Mesothelial cell of epicardium (in vitro differentiated cells): ENCODE measurements at places on chromosomes 3 and 15.
A peak's percentile ranks its signal among the peaks of the same experiment; 100 is the strongest.

DNA sequence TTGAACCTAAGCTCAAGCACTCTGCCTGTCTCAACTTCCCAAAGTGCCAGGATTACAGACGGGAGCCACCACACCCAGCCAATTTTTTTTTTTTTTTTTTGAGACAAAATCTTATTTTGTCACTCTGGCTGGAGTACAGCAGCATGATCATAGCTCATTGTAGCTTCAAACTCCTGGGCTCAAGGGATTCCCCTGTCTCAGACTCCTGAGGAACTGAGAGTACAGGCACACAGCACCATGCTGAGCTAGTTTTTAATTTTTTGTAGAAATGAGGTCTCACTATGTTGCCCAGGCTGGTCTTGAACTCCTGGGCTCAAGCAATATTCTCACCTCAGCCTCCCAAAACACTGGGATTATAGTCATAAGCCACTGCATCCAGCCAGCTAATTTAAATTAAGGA lies 36.8 kb upstream of the SUCLG2 start:
- peaks cover 13% of the 10 kb centered on the region for H3K4me1 ChIP-seq
- H3K27ac ChIP-seq = no peak overlapping the region
- H3K27me3 ChIP-seq = no peaks in the 10 kb centered on the region
- peaks cover 4% of the 10 kb centered on the region for H3K36me3 ChIP-seq

DNA sequence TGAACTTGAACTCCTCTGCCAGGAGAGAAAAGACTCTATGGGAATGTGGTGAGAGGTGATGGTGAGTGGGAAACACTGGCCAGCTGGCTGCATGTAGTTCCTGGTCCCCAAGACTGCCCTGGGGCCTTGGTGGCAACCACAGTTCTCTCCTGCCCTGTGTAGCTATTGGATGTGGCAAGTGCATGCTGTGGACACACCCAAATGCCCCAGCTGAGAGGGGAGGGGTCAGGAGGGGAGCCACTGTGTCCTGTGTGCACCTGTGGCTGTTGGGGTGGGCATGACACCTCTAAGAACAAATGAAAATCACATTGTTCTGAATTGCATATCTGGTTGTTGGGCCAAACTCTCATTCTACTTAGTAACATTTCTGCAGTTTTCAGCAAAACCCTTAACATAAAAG lies 409.6 kb downstream of the NSUN3 start:
- H3K36me3 ChIP-seq = no peaks in the 10 kb centered on the region
- peaks cover 3% of the 10 kb centered on the region for H3K4me1 ChIP-seq
- no peak overlapping the region for H3K4me3 ChIP-seq
- peaks cover 2% of the 10 kb centered on the region for H3K27me3 ChIP-seq
- no peak overlapping the region for H3K27ac ChIP-seq
- DNase-seq = no peak

DNA sequence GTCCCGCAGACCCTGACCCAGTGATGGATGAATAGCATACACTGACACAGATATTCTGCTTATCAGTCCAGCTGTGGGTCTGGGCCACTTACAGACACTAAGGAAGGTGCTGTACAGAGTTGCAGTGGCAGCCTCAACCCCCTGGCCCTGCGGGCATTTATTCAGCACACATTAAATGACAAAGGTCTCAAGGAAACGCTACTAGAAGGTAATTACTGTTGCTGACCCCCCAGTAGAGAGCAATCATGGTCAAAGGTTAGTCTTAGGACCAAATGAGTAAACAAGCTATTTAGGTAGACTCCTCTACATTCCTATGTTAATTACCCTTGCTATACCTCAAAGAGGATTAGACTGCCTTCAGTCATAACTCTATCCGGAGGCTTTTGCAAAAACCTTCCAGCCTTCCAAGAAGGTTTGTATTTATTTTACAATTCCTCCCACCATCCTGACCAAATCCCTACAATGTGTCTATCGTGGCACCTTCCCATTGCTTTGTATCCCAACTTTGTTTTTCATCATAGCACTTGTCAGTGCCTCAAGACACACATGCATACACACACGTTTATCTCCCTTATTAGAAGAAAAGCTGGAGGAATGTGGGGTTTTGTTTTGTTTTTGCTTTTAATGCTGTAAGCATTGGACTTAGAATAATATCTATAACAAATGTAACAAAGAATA lies 227.9 kb downstream of the PYDC2 start:
- H3K4me1 ChIP-seq = peaks cover 2% of the 10 kb centered on the region
- no peak overlapping the region for H3K27ac ChIP-seq
- no peak overlapping the region for H3K4me3 ChIP-seq
- no peaks in the 10 kb centered on the region for H3K27me3 ChIP-seq
- H3K36me3 ChIP-seq = no peaks in the 10 kb centered on the region

DNA sequence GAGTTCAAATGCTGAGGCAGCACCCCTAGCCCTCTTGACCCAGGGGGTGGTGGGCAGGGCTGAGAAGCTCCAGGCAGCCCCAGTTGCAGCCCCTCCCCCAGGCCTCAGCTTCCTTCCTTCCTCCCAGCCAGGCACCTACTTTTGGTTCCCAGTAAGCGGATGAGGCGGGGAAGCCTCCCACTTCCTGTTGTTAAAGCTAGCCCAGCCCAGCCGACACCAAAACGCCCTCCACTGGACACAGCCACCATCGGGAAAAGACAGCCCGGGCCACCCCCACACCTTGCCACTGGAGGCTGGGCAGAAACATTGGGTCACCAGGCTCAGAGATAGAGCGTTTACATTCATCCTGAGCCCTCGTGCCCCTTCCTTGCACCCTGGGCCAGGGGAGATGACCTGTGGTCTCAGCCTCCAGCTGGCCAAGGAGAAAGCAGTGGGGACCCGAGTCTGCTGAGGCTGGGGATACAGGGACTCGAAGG lies 3.5 kb downstream of the DUSP7 start:
- peak overlapping the region; percentile 88 for H3K4me3 ChIP-seq
- H3K27me3 ChIP-seq = no peaks in the 10 kb centered on the region
- DNase-seq = no peak
- peaks cover 10% of the 10 kb centered on the region for H3K36me3 ChIP-seq

- no peak overlapping the region for H3K27ac ChIP-seq
- peaks cover 10% of the 10 kb centered on the region for H3K36me3 ChIP-seq
- no peaks in the 10 kb centered on the region for H3K27me3 ChIP-seq
- no peak for DNase-seq
Observed at GRCh38 chr3:169815590-169816150, 3.0 kb upstream of the LRRC34 start.

- peaks cover 2% of the 10 kb centered on the region for H3K4me1 ChIP-seq
- no peak for DNase-seq
- H3K27ac ChIP-seq = no peak overlapping the region
- no peak overlapping the region for H3K4me3 ChIP-seq
Observed at GRCh38 chr3:165513715-165514701, 317.8 kb upstream of the SLITRK3 start.
